ENCODE measurements at places on chromosomes 6 and 20.

DNA sequence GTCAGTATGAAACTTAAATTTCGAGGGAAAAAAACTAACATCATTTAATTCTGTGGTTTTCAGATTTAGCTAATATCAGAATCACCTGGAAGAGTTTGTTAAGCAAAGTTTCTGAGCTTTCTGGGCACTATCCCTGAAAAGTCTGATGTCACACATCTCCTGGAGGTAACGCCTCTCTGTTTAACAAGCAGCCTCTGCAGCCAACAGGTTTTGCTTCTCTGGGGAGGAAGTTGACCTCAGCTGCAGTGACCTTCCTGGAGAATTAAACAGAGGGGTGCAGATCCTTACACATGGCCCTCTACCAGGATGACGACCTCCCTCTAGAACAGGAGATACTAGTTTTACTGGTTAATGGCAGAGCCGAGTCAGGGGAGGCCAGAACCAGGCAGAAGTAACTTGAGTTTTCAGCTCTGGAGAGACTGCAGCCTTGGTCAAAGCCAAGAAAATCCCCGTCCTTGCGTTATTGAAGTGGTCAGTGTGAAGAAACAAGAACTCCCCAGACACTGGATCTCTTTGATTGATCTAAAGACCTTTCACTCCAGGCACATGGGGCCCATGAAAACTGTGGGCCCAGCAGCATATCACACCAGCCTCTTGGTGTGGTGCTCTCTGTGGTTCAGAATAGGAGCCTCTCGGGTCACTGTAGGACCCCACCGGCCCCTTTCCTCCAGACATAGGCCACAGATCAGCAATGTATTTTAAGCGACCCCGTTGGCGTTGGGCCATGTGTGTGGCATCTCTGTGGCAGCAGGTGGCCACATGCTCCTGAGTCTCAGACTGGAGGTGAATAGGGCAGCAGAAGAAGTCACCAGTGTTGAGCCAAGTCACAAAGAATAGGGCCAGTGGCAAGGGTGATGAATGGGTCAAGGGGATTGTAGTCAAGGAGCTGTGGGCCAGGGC is 33.4 kb upstream of the CCR6 start:
- no peak for DNase-seq

DNA sequence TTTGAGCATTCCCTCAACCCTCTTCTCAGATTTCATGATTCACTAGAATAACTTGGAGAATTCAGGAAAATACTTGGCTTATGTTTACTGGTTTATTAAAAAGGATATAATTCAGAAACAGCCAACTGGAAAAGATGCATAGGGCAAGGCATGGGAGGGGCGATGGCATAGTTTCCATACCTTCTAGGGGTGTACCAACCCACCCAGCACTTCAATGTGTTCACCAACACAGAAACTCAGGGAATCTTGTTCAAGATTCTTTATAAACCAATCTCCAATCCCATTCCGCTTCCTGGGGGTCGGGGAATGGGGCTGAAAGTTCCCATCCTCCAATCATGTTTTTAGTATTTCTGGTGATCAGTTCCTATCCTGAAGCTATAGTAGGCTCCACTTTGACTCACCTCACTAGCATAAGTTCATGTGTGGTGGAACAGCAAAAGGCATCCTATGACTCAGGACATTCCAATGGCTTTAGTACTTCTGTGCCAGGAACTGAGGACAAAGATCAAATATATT is 164.4 kb downstream of the SIM1 start:
- DNase-seq = no peak

DNA sequence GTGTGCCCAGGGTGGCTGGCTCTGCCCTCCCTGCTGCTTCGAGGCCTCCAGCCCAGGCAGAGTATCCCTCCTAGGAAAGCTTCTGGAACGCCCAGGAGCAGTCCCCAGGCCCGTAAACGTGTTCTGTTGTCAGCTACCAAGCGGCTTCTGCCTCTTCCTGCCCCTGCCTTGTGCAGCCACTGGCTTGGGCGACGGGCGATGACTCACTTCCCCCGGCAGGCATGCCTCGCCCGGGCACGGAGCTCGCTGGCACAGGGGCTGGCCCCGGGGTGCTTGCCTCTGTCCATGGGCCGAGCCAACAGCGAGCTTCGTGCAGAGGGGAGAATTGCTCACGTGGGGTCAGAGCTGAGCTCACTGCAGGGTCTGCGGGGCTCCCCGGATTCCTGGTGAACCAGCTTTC is 86.7 kb upstream of the THBS2 start:
- no peak for DNase-seq

GRCh38 chr20:3577366-3577765 is 85.8 kb downstream of the GFRA4 start:
- no peak for DNase-seq

- DNase-seq = no peak
These were observed 1.5 kb upstream of the ASF1A start for GRCh38 chr6:118892355-118892991.

DNA sequence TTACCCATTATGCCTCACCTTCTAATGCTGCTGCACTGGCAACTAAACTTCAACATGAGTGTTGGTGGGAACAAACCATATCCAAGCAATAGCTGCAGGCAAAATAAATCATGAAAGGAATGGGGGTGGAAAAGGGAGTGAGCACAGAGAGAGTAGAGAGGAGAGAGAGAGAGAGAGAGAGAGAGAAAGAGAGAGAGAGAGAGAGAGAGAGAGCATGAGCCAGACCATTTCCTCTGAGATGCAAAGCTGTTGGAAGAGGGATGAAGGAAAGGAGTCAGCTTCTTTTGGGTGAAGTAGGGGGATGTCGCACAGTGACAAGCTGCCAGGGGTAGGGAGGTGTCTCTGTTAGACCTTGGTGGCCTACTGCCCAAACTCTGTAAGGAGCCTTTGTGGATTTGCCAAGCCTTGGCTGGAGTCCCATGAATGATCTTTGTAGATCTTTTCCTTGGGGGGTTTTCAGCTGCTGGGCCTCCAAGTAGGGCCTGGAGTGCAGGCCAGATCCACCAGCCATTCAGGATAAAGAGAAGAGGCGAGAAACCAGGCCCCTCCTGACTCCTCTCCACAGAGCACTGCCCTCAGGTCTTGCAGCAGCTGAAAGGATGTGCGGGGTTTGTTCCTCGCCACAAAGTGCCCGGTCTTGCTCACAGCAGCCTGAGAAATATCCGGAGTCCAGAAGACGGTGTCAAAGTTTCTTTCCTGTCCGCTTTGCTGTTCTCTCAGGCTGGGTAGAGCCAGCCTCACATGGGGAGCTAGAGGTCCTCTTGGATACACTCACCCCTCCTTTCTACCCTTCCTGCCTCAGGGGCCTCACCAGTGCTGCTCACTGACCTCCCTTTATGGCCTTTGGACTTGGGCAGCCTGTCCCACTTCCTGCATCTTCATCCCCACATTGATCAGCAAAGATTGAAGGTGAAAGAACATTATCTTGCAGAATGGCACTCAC is 17.8 kb downstream of the BTBD3 start:
- no peak for DNase-seq

DNA sequence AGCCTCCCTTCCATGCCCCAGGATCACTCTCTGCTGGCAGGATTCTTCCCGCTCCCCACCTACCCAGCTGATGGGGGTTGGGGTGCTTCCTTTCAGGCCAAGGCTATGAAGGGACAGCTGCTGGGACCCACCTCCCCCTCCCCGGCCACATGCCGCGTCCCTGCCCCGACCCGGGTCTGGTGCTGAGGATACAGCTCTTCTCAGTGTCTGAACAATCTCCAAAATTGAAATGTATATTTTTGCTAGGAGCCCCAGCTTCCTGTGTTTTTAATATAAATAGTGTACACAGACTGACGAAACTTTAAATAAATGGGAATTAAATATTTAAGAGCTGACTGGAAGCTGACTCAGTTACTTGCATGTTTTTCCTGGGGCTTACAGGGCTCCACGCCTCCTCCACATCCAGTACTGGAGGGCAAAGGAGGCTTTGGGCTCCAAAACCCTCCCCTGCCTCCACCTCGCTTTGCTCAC is 24.3 kb upstream of the FANCE start:
- DNase-seq = no peak

GRCh38 chr6:10838794-10839333 is 525 bp upstream of the MAK start:
- no peak for DNase-seq

- no peak for DNase-seq
These were observed 54.9 kb downstream of the EZR start for GRCh38 chr6:158764183-158764849.

GRCh38 chr20:35451295-35451694 is 4.1 kb upstream of the CEP250 start:
- no peak for DNase-seq

- DNase-seq = no peak
These were observed 35.4 kb upstream of the PBOV1 start for GRCh38 chr6:138253731-138254130.

- no peak for DNase-seq
These were observed 39.4 kb upstream of the ARMH2 start for GRCh38 chr6:24838081-24838480.

All from H1 (cell line).